Stimulated activated CD4-positive, alpha-beta T cell treated with anti-CD3 and anti-CD28 coated beads, Interleukin-1b, Interleukin-23, amount 100 ng/mL, for 1 hour (primary cell): ENCODE measurements at places on chromosomes 1 and 21.

DNA sequence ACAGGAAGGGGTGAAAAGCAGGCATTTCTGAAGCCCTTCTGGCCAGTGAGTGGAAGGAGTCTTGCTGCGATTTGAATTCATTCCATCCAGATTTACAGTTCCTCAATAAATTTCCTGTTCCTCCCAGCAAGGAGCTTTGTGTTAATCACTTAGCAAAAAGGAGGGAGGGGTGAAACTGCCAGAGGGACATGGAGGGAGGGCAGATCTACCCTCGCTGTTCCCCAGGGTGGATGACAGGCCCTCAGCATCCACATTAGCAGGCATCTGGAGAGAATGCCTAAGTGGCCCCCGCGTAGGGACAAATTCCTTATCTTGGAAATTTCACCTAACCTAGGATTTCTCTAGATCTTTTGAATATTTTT lies 1.2 kb downstream of the ETV3 start:
- no peak for DNase-seq

- no peak for DNase-seq
These were observed 5.7 kb upstream of the ACBD6 start for GRCh38 chr1:180507795-180508724.

DNA sequence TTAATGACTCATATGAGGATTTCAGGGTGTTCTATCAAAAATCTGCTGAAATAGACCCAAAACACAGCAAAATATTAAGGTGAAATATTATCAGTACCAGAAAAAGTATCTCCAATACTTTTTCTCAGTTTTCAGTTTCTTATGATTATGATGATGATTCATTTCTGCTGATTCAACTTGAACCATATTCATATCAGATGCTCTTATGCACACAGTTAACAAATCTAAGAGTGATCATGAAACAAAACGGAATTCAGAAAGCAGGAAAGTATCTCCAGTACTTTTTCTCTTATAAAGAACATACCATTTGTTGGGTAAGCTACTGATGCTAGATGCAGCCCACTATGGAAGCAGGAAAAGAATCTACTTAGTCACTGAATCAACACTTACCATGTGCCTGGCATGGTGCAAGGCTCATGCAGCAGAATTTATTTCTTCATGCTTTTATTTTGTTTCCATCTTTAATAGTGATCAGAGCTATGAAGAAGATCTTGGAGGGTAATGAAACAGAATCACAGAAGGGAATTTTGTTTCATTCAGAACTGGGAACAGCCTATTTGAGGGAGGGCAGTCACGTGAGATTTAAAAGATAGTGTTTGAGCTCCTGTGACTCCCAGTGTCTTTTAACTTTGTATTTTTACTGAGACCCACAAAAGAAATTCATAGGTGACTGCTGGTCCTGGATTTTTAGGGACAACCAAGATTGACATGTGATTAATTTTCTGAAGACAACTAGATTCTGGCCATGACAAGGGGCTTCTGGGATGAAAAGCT lies 480.6 kb downstream of the SETD4 start:
- DNase-seq, result no peak

- DNase-seq, result no peak
These were observed 180.6 kb upstream of the PALMD start for GRCh38 chr1:99465176-99465900.

DNA sequence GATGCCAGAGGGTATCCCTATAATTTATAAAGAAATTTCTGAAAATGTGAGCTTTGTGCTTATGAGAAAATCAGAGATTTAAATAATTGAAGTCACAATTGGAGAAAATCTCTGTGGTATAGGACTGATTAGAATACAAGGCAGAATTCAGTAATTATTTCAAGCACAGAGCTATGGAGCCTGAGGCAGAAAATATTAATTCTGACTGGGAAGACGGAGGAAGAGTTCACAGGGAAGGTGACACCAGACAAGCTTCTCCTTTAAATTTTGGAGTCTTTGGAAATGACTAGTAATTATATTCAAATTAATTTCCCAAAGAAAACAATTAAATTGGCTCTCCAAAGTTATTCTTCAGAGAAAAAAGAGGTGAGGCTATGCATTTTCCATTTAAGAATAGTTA lies 121.5 kb downstream of the CHRM3 start:
- DNase-seq, result no peak

GRCh38 chr1:60916199-60916598 lies 166.2 kb upstream of the NFIA start:
- no peak for DNase-seq

- DNase-seq, result no peak
These were observed 39.2 kb upstream of the SERBP1 start for GRCh38 chr1:67469431-67469830.

DNA sequence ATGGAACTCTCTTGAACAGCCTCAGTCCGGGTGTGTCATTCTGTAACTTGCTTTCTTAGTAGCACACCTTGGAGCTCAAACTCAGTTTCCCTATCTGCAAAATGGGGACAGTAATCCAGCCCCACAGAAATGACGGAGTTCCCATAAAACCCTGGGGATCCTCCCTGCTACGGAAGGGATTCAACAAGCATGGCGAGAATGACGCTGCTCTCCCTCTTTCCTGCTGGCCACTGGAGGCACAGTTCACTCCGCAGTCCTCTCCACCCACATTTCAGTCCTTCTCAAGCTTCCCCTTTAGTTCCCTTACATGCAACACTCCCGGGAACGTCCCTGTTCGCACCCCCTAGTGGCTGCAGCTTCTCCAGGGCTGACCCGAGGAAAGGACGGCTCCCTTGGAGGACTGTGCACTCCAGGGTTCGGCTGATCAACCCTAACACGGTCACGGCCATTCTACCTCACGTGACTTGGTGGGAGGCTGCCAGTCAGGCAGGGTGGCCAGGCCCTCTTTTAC lies 20.6 kb downstream of the RUNX3 start:
- DNase-seq, result no peak

- DNase-seq, result no peak
These were observed 39.2 kb downstream of the ADARB1 start for GRCh38 chr21:45113543-45113942.

DNA sequence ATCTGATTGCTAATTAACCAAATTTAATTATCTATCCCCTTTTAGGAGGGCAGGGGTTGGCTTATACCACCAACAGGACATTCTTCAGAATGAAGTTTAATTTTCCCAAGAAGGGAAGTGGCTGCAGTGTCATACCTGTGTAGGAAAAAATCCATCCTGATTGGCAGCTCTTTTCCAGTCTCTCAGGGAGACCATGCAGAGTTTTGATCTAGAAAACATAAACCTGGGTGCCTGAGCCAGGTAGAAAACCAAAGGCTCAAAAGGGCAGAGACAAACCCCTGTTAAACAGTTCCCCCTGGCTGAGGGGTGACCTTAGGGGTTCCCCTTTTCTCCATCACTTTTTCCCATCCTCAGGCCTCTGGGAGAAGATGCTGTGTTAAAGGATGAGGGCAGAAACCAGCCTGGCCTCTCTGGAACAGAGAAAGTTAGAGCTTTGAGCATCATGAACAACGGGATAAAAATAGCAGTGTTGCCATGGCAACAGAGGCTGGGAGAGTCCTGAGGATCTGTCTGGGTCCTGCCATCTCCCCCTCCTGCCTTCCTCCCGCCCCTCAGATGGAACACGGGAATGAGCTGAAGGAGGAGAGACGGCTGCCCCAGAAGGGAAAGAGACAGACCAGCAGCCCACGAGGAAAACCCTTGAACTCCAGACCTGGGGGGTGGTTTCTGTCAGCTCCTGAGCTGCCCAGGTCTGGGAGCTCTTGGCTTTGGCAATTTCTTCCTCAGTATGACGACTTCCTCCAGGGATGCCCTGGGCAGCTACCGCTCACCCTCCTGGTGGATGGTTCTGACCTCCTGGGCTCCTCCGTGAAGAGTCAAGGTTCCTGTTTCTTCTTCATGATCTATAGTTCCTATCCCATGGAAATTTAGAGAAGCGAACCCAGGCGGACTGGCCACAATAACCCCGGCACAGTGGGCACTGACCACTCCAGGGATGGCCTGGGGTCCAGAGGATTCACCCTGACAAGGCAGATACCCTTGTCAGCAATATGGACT lies 14.0 kb upstream of the LEMD1 start:
- no peak for DNase-seq

GRCh38 chr1:12519693-12520364 lies 98.2 kb downstream of the DHRS3 start:
- no peak for DNase-seq

DNA sequence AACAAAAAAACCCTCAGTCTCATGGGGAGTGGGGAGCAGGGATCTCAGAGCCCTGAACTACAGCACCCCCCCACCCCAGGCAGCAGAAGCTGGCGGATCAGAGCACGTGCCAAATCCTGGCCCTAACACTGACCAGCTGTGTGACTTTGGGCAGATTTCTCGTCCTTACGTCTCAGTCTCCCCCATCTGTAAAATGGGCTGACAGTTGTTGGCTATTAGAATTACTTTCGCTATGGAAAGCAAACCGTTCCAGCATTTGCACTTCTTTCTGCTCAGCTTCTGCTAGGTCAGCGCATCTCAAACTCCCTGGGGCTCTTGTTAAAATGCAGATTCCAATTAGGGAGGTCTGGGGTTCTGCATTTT lies 15.5 kb downstream of the TNFRSF8 start:
- no peak for DNase-seq

- DNase-seq, result no peak
These were observed 423 bp downstream of the URB1 start for GRCh38 chr21:32392299-32392879.

- peak; percentile 49 for DNase-seq
These were observed 61.8 kb downstream of the ITPKB start for GRCh38 chr1:226677027-226678020.

DNA sequence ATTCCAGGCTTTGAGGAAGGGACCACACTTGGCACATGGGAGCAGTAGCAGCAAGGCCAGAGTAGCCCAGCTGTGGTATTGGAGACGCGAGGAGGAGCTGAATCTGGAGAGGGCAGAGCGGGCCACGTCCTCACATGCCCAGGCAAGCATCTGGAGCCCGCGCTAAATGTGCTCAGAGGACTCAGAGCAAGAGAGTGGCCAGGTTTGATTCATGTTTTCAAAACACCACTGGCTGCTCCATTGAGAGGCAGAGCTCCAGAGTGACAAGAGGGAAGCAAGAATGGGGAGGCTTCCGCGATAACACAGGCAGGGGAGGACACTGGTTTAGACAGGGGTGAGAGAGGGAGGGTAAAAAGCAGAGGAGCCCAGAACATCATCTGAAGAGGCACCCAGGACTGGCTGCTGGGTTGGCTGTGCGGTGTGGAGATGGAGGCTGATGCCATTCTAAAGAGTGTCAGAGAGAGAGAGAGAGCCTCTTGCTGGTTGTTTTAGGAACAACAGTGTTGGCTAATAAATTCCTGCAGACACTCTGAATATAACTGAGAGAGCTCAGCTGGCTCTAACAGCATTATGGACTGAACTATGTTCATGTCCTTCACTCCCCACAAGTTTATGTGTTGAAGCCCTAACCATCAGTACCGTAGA lies 32.3 kb downstream of the RCAN1 start:
- no peak for DNase-seq

GRCh38 chr1:77961392-77961791 lies 17.5 kb downstream of the FUBP1 start:
- no peak for DNase-seq

DNA sequence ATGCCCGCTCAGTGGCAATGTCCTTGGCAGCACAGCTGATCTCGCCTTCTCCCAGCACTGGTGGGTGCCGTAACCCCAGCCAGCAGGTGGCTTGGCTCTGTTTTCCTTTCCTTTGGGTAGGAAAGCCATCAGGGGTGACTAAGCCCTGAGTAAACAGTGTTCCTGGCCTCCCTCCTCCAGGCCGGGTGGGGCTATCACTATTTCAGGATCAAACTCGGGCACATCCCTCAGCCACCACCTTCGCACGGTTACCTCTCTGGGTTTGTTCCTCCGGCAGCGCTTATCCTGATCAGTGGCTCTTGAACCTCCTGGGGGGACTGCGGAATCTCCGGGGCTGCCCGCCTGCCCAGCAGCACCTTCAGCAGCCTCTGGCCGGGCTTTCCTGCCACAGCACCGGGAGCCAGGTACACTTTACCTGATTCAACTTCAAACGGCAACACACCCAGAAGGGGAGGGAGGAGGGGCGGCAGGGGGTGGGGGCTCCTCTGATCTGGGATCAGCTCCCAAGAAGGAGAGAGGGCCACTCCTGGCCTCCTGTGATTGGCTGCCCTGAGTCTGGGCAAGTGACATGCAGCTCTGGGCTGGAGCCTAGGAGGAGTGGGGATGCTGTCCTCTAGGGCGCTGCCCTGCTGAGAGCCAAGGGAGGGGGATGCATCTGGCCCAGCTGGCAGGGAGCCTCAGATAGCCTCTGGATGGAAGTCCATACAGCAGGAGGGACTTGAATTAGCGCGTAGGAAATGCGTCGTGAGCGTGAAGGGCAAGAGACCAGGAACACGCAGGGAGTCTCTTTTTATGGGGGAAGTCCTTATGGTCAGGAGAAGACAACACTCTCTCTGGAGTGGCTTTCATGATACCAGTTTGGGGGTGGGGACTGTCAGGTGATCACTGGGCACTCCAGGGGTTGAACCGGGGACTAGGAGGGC lies at the start of gene ASCL5:
Gene ASCL5 (minus strand): TSS at position 353 of the 923 bp plus-strand sequence. CDS start 11,812 bp downstream, outside the sequence.
- DNase-seq, result no peak

DNA sequence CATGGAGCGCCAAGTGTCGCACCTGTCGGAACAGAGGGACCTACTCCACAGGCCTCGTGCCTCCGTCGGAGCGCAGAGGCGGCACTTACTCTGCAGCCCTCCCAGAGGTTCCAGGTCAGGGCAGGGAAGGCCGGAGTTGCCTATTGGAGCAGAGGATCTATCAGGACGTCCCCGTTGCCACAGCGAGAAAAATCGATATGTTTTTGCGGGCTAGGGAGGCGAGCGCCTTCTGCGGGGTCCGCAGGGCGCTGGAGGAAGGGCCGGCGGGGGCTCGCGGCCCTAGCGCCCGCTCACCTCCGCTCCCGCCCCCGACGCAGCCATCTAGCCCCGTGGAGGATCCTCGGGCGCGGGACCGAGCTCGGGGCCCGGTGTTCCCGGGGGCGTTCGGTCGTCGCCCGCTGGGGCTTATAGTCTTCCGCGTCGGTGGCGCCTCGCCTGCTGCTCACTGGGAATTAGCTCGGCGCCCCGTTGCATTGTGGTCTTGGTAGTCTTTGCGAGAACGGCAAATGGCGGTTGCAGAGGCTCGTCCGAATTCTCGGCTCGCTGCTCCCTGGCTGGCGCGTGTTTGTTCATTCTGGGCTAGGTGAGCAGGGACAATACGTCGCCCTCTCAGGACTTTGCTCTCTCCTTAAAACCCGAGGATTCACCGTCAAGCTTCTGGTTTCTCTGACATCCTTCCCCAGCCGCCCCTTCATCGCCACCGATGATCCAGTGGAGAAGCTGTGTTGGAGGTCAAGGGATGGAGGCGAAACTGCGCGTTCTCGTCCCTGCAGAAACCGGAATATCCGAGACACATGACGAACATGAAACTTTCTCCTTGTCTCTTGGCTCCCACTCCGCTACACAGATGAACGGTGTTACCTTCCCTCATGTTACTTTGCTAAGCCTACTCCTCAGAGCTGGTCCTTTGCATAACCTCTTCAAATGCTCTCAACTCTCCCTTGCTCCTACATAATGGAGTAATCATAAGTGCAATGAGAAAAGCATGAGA lies at the start of gene JTB:
Gene JTB (minus strand): TSS at position 425 of the 991 bp plus-strand sequence. CDS start 422 bp downstream, at position 3.
- DNase-seq, result no peak

GRCh38 chr1:212485913-212486618 lies 53.3 kb downstream of the NENF start:
- DNase-seq, result no peak

- no peak for DNase-seq
These were observed 4.3 kb downstream of the INSRR start for GRCh38 chr1:156854634-156855033.

- DNase-seq, result no peak
These were observed 348.9 kb downstream of the KCNT2 start for GRCh38 chr1:196259316-196259715.
